Neuronal stem cell (in vitro differentiated cells): ENCODE measurements at places on chromosomes 13 and 19.

DNA sequence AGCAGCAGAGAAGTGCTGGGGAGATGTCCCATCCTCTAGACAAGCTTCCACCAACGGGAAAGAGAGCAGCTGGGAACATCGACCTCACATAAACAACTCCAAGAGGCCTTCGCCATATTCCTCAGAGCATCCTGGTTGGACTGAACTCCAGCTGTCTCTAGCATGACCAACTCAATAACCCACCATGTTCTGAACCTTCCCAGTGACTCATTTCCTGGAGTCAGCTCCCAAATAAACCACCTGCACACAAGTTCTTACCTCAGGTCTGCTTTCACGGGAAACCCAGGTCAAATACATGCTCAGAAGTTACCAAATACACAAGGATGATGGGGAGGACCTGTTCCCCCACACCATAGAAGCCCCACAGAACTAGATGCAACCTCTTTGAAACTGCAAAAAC, 878.5 kb downstream of the UQCRFS1 start:
- no peak for DNase-seq

DNA sequence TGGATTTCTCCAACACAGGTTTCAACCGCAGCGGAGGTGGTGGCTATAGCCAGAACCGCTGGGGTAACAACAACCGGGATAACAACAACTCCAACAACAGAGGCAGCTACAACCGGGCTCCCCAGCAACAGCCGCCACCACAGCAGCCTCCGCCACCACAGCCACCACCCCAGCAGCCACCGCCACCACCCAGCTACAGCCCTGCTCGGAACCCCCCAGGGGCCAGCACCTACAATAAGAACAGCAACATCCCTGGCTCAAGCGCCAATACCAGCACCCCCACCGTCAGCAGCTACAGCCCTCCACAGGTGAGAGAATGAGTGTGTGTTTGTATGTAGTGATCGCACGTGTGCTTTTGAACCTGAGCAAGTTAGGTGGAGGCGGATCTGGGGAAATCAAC, 6.0 kb upstream of the CCDC97 start:
- DNase-seq: no peak

- DNase-seq: no peak
These were observed 4.2 kb downstream of the ATP4A start for GRCh38 chr19:35559281-35559659.

GRCh38 chr19:17775245-17775927, 19.6 kb upstream of the B3GNT3 start:
- peak; percentile 59 for DNase-seq

GRCh38 chr19:52138983-52139251, 821 bp downstream of the ZNF616 start:
- no peak for DNase-seq

DNA sequence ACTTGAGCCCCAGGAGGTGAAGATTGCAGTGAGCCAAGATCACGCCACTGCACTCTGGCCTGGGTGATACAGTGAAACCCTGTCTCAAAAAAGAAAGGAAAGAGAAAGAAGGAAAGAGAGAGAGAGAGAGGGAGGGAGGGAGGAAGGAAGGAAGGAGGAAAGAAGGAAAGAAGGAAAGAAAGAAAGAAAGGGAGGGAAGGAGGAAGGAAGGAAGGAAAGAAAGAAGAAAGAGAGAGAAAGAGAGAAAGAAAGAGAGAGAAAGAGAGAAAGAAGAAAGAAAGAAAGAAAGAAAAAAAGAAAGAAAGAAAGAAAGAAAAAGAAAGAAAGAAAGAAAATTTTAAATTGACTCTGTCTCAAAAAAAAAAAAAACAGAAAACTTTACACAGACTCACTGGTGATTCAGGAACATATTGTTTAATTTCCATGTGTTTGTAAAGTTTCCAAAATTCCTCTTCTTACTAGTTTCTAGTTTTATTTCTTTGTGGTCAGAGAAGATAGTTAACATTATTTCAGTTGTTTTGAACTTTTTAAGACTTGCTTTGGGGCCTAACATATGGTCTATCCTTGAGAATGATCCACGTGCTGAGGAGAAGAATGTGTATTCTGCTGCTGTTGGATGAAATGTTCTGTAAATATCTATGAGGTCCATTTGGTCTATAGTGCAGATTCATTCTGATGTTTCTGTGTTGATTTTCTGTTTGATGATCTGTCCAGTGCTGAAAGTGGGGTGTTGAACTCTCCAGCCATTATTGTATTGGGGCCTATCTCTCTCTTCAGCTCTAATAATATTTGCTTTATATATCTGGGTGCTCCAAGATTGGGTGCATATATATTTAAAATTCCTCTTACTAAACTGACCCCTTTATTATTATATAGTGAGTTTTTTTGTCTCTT, 204.4 kb upstream of the SERP2 start:
- no peak for DNase-seq

GRCh38 chr13:82206241-82206640, 1676.0 kb downstream of the SLITRK1 start:
- DNase-seq: no peak

DNA sequence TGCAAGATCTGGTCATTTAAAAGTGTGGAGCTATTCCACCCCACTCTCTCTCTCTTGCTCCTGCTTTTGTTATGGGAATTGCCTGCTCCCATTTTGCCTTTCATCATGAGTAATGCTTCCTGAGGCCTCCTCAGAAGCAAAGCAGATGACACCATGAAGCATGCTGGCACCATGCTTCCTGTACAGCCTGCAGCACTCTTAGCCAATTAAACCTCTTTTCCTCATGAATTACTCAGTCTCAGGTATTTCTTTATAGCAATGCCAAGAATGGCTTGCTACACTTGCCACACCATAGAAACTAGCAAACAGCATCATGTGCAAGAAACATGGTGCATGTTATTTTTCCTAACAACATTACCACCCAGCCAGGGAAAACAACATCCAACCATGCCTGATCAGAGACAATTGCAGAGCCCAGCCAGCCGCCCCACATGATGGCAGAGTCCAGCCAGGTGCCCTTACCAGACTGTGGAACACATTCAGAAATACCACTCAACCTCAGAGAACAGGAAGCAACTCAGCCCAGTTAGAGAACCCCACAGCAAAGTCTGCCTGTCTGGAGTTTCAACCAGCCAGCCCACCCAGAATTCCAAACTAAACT, 36.9 kb downstream of the SYDE1 start:
- DNase-seq: no peak

DNA sequence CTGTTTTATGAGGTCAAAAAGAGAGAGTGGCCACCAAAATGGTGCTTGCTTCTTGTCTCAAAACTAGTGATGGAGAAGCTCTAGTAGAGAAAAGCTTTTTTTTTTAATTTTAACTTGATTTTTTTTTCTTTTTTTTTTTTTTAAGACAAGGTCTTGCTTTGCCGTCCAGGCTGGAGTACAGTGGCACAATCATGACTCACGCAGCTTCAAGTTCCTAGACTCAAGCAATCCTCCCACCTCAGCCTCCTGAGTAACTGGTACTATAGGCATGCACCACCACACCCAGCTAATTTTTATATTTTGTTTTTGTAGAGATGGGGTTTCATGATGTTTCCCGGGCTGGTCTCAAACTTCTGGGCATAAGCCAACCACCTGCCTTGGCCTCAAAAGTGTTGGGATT, 279.0 kb downstream of the TBC1D4 start:
- DNase-seq: no peak

DNA sequence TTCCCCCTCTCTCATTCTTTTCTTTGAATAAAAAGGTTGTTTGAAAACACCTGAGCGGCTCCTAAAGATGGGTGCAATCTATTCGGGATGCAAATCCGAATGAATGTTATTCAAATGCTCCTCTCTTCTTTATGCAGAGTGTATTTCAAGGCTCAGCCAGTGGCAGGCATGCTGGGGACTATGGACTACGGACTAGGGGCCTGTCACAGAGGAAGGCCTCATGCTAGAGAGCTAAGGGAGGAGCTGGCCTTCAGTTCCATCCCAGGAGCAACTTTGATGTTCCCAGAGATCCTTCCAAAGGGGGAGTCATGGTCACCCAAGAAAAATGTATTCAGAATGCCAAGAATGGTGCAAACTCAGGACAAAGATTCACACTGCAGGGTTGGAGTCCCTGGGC, 9.3 kb downstream of the ALOX5AP start:
- no peak for DNase-seq

- no peak for DNase-seq
These were observed 766.1 kb upstream of the GPC6 start for GRCh38 chr13:92460479-92460878.

- no peak for DNase-seq
These were observed 34.7 kb downstream of the BTBD2 start for GRCh38 chr19:1980809-1981181.

- DNase-seq: no peak
These were observed 135.7 kb upstream of the SERP2 start for GRCh38 chr13:44237881-44238421.

GRCh38 chr13:109718726-109719125, 67.7 kb downstream of the IRS2 start:
- no peak for DNase-seq

GRCh38 chr13:96822895-96823294, 171.4 kb downstream of the OXGR1 start:
- no peak for DNase-seq

GRCh38 chr19:35869327-35870123, 1.2 kb downstream of the APLP1 start:
- DNase-seq: peak; percentile 97
